NCI-H2107 (cell line): ENCODE measurements at places on chromosomes 7 and 10.
A peak's percentile ranks its signal among the peaks of the same experiment; 100 is the strongest.

GRCh38 chr10:70916241-70916640 is 27.9 kb upstream of the PCBD1 start:
- no peak for DNase-seq

DNA sequence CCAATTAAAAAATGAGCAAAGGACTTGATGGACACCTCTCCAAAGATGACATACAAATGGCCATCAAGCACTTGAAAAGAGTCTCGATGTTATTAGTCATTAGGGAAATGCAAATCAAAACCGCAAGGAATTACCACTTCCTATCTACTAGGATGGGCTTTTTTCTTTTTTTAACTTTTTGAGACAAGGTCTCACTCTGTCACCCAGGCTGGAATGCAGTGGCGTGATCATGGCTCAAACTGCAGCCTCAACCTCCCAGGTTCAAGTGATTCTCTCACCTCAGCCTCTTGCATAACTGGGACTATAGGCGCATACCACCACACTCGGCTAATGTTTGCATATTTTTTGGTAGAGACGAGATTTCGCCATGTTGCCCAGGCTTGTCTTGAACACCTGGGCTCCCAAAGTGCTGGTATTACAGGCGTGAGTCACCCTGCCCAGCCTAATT is 13.6 kb downstream of the NKX1-2 start:
- no peak for DNase-seq

- DNase-seq, result no peak
These were observed 39.5 kb upstream of the STOX1 start for GRCh38 chr10:68787813-68788212.

GRCh38 chr10:34941471-34942357 is 126.6 kb upstream of the PARD3 start:
- no peak for DNase-seq

- no peak for DNase-seq
These were observed 27.0 kb upstream of the TMEM26 start for GRCh38 chr10:61480208-61480607.

GRCh38 chr10:49751636-49752510 is 10.2 kb downstream of the OGDHL start:
- no peak for DNase-seq

- DNase-seq, result no peak
These were observed 122.0 kb downstream of the FAM53B start for GRCh38 chr10:124622158-124622557.

DNA sequence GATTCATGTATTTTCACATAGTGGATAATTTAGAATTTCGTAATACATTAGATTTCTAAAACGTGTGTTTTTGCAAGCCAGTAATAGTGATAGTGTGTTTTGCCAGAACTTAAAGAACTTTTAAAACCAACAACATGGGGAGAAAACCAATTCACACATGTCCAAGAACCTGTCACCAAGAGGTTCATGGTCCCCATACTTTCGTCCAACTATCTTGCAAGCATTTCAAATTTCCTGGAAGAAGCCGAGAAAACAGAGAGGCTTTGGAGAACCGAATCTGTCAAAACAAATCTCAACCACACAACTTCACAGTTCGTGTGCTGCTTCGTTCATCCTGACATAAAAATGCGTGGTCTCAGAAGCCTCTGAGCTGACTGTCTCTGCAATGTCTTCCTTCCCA is 31.9 kb downstream of the GFRA1 start:
- DNase-seq, result no peak

GRCh38 chr10:127983344-127984100 is 76.6 kb downstream of the PTPRE start:
- no peak for DNase-seq

GRCh38 chr10:13871776-13872175 is 285.0 kb downstream of the PRPF18 start:
- DNase-seq, result no peak

DNA sequence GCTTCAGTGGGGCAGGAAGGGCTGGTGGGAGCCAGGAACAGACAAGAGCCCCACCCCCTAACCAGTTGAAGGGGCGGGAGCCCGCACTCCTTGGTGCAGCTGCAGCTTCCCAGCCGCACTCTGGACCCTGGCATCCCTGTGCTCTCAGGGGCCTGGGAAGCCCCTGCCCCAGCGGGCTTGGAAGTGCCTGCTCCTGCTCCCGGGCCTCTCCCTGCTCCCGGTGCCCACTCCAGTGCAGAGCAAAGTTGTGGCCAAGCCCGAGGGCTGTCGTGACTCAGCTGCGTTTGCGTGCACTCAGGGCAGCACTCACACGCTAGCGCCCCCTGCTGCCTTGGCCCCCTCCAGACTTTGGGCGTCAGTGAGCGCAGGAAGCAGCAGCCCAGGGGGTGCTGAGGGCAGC is 883.8 kb downstream of the LRMDA start:
- DNase-seq, result no peak

DNA sequence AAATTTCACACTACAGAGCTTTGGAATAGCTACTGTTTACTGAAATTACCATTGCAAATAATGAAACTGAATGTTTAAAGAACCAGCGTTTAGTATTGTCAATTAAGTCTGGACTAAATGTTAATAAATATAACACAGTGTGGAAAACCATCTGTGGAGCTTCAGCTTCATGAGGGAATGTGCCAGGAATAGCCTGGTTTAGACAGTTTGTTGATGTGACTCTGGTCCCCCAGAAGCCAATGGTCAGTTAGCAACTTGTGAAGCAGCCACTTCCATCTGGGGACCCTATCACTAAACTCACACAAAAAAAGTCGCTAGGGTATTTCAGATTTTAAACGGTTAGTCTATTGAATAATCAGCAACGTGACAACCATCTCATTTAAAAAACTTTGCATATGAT is 207.8 kb downstream of the RAMP3 start:
- DNase-seq, result no peak

DNA sequence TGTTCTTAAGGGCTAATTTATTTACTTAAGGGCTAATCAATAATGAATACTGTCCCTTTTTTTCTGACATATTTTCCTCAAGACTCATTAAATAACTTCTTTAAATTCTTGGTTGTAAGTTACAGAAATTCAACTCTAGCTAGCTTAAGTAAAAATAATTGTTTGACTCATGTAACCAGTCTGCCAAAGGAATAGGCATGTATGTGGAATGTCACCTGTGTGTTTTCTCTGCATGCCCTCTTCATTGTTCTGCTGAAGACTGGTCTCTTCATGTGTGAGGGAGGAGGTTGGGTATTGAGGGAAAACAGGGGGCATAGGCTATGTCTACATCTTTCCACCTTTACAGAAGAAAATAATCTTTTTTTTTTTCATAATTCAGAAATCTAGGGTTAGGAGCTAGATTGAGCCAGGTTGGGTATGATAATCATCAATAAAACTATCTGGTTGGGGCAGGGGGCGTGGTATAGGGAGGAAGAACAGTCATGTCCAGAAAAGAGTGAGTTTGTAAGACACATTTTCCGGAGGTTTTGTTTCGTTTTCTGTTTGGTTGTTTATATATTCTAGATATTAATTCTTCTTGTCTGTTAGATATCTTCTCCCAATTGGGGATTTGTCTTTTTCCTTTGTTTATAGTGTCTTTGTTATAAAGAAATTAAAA is 37.9 kb downstream of the EXOC4 start:
- DNase-seq, result no peak

DNA sequence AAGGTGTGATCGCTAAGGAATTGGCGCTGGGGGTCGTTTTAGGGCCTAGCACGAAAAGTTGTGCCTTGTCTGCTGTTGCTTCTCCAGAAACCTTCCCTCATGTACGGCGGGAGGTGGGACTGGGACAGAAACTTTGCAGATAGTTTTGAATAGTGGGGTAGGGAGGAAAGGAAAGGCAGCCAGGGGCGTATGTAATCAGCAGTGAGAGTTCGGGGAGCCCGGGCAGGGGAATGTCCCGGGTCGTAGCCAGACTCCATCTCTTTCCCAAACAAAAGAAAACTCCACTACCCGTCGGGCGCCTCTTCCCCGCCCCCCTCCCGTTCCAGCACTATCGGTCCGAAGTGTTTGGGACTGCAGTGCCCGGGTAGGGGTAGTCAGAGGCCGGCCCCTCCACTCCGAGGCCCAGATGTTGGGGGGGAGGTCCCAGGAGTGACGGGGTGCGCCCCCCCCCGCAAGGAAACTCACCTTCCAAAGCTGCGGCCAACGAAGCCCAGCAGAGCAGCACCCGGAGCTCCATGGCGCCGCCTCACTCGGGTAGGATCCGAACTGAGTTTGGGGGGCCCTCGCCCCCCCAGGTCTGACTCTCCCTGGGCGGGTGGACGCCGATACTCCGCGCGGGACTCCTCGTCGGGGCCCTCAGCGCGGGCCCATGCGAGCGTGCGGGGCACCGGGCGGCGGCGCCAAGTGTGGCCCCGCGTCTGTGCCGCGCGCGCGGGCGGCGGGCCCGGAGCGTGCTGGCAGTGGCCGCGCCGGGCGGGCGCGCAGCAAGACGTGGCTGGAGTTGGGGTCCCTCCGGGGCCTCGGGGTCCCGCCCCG is 601 bp downstream of the EPHB4 start:
- DNase-seq, result no peak

DNA sequence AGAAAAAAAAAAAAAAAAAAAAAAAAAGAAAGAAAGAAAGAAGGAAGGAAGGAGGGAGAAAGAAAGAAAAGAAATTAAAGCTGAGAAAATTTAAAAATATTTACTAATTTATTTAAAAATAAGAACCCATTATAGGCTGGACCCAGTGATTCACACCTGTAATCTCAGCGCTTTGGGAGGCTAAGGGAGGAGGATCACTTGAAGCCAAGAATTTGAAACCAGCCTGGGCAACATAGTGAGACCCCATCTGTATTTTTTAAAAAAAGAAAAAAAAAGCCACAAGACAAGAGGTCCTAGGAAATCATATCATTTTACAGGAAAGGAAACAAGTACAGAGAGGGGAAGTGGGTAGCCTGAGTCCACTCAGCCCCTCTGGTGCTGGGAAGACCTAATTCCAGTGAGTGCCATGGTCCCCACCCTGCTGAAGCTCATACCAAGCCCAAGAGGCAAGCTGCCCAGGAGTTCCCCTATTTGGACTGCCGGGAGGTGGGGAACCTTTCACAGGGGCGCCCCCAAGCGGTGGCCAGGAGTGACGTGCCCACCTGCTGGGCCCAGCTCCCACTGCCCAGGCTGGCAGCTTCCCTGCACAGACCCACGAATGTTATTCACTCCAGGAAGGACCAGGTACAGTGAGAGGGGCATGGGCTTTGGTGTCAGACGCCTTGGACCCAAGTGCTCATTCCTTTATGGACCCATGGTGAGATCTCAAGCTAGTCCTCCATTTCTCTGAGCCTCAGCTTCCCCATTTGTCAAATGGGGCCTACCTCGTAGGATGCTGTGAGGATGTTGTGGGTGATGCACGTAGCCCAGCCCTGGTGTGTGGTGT is 133.6 kb downstream of the ZMIZ1 start:
- no peak for DNase-seq

- no peak for DNase-seq
These were observed 104.7 kb downstream of the COL13A1 start for GRCh38 chr10:69906425-69906824.

- no peak for DNase-seq
These were observed 2.1 kb upstream of the RALA start for GRCh38 chr7:39621261-39621660.

DNA sequence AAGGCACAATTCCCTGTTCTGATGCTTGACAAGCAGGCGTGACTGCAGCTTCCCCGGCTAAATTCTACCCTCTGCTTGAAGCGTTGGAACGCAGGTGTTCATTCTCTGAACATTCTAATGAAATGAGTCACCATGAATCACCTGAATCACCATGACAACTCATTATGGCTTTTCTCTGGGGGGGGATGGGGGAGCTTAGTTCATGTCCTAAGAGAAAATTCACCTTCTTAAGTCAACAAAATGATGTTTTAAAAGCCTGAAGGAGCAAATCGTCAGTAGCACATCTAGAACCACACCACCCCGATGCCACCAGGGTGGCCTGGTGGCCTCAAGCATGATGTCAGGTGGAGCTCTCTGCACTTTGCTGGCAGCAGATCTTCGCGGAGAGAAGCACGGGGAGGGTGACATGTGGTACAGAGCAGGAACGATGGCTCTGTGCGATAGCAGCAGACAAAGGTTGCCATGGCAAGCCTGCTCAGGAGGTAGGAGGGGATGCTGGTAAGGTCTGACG is 33.7 kb downstream of the DDC start:
- peak; percentile 48 for DNase-seq

DNA sequence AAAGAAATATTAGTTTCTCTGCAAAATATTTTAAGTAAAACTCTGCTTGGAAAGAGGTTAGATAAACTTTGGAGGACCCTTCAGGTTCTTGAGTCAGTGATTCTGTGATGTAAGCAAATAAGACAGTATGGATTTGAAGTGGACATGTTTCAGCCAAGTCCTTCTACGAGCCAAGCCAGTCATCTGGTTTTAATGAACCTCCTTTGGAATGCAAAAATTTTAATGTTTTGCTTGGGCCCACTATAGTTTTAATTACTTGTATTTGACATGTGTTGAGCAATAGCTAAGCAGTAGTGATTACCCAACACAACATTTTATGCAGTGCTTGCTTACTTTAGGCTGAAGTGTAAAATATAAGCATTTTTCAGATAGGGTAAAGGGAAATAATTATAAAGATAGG is 296.3 kb upstream of the SEMA3D start:
- no peak for DNase-seq

DNA sequence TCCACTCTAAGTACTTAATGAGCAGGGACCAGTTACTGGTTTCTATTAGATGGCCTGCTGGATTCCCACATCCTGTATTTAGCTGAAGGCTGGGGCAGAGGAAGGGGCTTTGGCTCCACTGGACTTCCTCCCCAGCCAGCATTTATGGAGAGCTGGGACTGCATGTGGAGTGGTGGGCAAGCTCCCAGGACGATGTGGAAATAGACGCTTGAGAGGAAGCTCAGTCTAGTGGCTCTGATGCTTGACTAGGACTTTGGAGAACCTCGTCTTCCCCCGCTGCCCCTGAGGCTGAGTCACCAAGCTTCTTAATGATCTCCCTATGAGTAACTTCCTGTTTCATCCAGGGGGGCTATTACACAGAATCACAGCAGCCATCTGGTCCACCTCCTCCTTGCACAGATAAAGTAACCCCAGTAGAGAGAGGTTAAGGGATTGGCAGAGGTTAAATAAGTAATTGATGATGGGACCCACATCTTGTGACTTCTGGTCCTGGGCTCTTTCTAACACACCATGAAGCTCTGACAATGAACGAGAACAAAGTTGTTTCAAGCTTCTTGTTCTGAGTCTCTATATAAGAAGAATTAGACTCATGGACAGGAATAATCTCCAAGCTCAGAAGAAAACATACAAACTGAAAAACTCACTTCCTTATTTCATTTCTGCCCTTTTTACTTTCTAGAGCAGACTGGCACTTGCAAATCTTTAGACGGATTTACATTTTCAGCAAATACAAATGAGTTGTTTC is 126.2 kb downstream of the PRPF18 start:
- no peak for DNase-seq

- DNase-seq, result peak; percentile 95
These were observed 190.8 kb downstream of the MLLT10 start for GRCh38 chr10:21724687-21725367.

GRCh38 chr7:47905076-47905920 is 43.0 kb downstream of the PKD1L1 start:
- no peak for DNase-seq

- DNase-seq, result no peak
These were observed 591.0 kb downstream of the MAGI2 start for GRCh38 chr7:78862411-78862900.

GRCh38 chr7:98702021-98702420 is 84.9 kb downstream of the NPTX2 start:
- DNase-seq, result no peak

GRCh38 chr10:1301143-1301542 is 245.0 kb downstream of the WDR37 start:
- DNase-seq, result no peak
